Right lung (tissue), 10 donors: ENCODE measurements at places on chromosomes 2 and 18. TPM values are rescaled to one million over a fixed set of nuclear protein-coding genes. Genes with fewer than 3 reads are reported as not detected.
A peak's percentile ranks its signal among the peaks of the same experiment; 100 is the strongest.

The REEP1 gene
- polyA plus RNA-seq: 20.4 TPM

The LRRTM1 gene
- polyA plus RNA-seq: 2.2 TPM

DNA sequence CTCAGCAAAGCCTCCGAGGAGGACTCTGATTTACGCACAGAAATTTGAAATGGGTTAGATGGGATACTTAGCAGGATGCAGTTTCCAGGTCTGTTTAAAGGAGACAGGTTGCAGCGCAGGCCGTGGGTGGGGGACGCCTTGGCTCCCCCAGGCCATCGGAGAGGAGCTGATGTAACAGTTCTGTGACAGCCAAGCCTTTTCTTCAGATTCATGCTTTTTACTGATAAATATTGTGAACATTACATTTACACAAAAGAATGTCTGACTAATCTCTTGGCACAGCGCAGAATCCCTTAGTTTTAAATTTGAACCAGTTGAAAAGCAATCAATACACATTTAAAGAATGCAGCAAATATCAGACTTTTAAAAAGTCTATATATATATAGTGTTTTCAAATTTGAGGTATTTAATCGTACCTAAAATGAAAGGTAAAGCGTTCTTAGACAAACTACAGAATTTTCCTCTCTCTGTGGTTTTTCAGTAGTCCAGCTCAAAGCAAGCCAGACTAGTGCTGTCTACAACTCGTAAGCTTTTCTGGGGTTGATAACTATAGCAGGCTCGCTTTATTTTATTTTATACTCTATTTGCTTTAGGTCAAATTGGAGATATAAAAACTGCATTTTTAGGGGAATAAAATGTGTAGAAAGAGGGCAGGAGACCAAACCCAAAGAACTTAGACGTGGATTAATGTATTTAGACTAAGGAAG is 221.9 kb downstream of the PIEZO2 start:
- peak; percentile 32 for DNase-seq

DNA sequence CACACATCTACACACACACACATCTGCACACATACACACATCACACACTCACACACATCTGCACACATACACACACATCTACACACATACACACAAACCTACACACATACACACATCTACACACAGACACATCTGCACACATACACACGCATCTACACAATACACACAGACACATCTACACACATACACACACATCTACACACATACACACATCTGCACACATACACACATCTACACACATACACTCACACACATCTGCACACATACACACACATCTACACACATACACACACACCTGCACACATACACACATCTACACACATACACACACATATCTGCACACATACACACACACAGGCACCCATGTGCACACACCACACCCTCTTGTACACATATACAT is 400 bp upstream of the PRLH start:
- no peak for DNase-seq

DNA sequence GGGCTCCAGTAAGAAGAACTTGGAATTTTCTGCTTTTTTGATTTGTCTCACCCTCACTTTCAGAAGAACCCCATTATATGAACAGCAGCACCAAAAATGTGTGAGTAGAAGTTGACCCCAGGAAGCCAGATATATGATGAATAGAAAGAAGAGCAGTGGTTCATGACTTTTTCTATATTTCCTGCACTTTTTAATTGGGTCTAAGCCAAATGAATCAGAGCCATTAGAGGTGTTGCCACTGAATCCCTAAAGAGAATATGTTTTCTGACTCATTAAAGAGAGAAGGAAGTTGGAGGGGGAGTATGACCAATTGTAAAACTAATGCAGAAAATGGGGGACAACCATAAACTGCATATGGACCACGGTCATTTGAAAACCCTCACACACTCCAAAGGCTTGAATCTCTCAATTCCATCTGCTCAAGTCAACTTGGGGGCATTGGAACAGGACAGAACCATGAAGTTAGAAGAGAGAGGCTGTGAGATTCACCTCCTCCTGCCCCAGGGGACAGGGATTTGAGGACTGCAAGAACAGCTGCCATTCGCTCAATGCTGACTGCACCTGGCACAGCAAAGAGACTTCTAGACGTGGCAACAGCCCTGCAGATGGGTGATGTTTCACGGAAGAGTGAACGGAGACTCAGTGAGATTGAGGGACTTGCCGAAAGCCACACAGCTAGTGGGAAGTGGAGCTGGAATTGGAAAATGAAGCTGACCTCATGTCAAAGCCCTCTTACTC is 3.0 kb downstream of the DAPL1 start:
- DNase-seq: no peak

GRCh38 chr18:9048808-9049494 is 53.5 kb upstream of the NDUFV2 start:
- no peak for DNase-seq

- no peak for DNase-seq
Measured at GRCh38 chr2:99346218-99346617, 9.0 kb downstream of the EIF5B start.

DNA sequence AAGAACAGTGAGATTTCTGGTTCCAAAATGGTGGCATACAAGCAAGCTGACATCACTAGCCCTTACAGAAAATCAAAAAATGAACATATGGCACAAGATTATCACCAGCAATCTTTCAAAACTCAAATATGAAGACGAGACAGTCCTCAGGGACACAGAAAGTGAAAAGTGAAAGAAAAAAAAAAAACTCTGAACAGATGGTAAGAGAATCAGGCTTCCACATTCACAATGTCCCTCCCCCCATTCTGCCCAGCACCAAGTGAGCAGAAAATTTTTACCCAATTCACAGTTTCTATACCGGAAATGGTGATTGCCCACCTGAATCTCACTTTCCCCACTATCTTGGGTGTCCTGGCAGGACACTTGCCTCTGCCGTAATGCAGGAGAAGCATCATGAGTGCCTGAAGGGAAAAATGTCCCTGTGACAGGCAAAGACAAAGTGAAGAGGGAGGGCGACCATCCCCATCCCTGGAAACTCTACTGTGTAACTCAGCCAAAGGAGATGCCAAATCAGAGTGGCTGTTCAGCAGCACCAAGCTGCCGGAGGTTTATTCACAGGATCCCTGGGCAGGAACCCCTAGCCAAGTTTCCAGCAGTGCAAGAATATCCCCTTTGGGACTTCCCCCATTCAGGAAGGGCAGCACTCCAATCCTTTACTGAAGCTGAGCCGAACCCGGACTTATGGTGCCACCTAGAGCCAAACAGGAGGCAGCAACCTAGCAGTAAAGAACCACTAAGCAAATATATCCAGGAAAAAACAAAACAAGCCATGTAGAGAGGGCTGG is 312.2 kb downstream of the LRATD1 start:
- DNase-seq: no peak
